ENCODE measurements at places on chromosomes 5 and 9.

- no peak for DNase-seq
Measured at GRCh38 chr5:148798786-148799185, 27.6 kb upstream of the ADRB2 start.

DNA sequence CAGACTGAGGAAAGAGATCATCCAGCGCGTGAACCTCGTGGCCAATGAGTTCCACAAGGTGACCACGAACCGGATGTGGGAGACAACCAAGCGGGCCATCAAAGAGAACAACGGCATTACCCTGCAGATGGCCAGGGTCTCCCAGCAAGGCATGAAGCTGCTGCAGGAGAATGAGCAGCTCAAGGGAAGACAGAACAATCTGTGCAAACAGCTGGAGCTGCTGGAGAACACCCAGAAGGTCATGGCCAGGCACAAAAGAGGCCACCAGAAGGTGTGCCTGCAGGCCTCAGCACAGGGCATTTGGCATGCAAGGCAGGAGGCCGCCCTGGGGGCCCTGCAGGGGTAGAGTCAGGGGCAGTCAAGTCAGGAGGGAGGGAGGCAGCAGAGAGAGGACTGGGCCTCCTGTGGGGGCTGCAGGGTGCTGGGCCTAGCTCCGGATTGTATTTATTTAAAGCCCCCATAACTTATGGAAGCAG lies 4.2 kb downstream of the PTRH1 start:
- DNase-seq, result no peak

DNA sequence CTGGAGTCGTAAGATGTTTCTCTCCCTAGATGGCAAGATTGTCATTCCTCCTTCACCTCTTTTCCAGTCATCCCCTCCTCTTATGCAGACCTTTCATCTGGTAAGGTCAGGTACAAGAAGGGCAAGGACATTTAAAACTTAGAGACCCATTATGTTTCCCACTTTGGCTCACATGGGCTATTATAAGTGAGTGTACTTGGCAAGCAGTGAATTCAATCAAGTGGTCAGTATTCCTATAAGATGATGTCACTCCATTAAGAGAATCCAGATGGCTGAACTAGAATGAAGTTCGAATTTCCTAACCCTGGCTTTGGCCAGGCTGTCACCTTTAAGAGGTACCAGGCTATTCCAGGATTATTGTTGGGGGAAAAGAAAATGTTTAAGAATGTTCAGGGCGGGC lies 32.2 kb downstream of the ZNF131 start:
- DNase-seq, result no peak

- no peak for DNase-seq
Measured at GRCh38 chr9:132669319-132669697, 475 bp downstream of the DDX31 start.

DNA sequence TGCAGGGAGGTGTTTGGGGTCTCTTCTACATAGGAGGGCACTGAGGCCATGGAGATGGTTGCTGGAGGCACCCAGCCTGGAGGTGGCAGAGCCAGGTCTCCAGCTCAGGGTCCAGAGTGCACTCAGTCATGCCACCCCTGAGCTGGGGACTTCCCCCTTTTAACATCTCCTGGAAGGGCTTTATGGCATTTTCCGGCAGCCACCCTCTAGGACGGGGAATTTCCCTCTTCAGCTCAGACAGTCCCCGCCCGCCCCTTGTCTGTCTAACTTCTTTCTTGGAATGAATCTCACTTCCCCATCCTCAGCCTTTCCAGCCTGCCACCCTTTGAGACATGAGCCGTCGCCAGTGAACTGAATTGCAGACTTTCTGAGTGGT lies 49.9 kb downstream of the COL15A1 start:
- peak; percentile 74 for DNase-seq

DNA sequence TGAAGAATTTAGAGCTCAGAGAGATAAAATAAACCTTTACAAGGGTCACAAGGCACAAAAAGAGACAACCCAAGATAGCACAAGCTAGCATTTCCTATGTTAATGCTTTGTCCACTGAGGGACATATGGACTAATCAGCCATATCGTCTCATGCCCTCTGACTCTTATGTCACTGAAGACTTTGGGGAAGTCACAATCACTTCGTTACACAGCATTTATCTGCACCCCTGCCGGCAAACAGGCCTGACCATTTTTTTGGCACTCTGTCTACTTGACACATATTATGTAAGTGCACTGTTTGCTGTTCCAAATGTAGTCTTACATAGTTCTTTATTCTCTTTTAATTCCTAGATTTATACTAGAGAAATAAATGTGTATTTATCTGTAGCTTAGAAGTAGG lies 13.9 kb upstream of the BNC2 start:
- DNase-seq, result no peak

- no peak for DNase-seq
Measured at GRCh38 chr9:38680837-38681445, 39.0 kb downstream of the FAM240B start.

GRCh38 chr9:69400470-69400869 lies 75.5 kb downstream of the ENTREP1 start:
- DNase-seq, result no peak

- DNase-seq, result no peak
Measured at GRCh38 chr5:143708672-143709071, 103.3 kb upstream of the HMHB1 start.
